GM12878 (cell line): ENCODE measurements at places on chromosomes 3 and 15.

DNA sequence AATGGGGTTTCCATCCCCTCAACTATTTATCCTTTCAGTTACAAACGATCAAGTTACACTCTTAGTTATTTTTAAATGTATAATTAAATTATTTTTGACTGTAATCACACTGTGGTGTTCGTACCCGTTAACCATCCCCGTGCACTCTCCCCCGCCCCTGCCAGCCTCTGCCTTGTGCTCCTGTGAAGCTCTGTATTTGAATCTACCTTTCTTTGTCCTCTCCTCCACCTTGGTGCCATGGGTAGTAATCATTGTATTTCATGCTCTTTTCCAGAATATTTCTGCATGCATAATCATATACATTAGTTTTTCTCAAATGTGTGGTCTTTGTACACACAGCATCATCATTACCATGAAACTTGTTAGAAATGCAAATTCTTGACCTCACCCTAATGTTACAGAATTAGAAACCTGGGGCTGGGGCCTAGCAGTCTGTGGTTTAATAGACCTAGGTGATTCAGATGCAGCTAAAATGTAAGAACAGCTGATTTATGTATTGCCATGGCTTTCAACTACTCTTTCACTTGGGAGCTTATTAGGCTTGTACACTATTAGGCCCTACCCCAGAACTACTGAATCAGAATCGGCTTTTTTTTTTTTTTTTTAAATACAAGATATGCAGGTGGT, 91.5 kb downstream of the STT3B start:
- peak; percentile 20 for DNase-seq

DNA sequence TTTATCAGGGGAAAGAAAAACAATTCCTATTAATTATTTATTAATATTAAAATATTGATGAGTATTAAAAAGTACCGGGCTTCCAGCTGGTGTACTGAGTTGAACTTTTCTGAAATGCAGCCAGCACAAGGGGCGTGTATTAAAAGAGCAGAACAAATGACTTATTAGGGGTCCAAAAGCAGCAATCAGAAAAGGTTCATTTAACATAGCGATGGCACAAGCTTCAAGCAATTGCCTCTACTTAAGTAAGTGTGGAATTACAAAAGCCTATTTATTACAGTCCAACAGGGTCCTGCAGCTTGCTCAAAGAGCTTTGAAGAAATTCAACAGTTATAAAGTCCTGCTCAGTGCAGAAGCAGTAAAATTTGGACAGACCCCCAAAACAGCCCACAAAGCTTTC, 285.6 kb downstream of the EPHA3 start:
- no peak for DNase-seq

GRCh38 chr15:46413799-46414198, 779.0 kb downstream of the SQOR start:
- no peak for DNase-seq

DNA sequence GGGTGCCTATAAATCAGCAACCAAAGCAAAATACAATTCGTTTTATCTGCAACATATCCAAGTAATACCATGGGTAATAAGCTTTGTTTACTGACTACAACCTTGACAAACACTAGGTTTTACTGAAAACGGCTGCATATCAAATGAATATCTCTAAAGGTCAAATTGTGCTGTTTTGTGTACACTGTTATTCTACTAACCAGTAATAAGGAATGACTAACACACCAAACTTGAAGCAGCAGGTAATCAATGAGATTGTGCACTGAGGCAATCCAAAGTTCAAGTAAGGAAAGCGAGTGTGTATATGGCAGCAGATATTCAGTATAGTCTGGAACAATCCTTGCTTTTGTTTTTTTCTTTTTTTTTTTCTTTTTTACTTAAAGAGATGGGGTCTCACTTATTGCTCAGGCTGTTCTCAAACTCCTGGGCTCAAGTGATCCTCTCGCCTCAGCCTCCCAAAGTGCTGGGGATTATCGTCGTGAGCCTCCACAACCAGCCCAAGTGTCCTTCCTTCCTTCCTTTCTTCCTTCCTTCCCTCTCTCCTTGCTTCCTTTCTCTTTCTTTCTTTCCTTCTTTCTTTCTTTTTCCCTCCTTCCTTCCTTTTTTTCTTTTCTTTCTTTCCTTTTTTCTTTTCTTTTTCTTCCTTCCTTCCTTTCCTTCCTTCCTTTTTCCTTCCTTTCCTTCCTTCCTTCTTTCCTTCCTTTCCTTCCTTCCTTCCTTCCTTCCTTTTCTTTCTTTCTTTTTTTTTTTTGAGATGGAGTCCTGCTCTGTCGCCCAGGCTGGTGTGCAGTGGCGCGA, 34.9 kb downstream of the AP3S2 start:
- no peak for DNase-seq

DNA sequence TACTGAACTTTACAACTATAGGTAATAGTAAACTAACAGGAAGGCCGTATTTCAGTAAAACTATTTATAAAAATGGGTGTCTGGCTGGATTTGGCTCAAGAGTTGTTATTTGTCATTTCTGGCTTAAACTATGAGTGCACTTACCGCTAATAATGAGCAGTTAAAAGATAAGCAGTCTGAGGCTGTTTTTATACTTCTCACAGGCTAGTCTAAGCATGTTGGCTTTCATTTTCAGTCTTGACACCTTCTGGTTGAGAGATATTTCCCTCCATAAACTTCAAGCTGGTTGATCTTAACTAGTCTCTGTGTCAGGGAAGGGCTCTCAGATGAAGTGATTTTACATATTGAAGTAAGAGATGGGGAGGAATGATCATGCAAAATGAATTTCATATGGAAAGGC, 96.1 kb downstream of the RSRC1 start:
- peak; percentile 17 for DNase-seq

DNA sequence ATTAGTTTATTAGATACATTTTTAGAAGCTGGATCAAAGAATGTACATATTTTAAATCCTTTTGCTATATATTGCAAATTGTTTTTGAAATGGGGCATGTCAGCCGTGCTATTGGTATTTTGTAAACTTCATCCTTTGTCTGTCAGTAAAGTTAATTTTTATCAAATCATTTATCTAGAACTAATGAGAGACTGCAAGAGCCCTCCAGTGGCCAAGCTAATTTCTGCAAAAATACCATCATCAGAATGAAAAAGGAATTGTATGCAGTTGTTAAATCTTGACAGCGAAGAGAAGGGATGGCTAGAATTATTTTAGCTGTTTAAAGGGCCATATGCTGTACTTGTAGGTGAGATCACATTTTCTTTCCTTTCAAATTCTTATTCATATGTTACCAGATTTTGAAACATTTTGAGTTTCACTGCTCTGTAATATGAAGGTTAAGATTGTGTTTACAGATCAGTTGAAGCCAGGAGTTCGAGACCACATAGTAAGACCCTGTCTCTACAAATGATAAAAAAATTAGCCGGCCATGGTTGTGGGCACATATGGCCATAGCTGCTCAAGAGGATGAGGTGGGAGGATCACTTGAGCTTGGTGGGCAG, 8.1 kb upstream of the CLDN11 start:
- DNase-seq = no peak

- DNase-seq = no peak
These were observed 42.7 kb upstream of the TOP2B start for GRCh38 chr3:25707268-25707926.

DNA sequence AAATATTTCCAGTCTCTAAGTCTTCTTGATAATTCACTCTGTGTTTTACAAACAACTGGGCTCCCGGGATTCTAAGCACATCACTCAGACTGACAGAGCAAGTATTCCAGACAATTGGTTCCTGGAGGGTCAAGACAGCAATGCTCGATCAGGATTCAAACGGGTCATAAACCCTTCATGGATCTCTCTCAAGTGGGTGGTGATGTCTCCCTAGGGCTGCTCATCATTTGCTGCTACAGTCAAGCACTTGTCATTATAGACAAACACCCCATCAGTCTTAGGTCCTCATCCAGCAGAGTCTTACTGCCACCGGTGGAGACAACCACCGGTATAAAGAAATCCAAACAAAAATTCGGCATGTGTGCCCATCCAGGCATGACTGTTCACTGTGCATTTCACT, 921.1 kb downstream of the FHIT start:
- no peak for DNase-seq

DNA sequence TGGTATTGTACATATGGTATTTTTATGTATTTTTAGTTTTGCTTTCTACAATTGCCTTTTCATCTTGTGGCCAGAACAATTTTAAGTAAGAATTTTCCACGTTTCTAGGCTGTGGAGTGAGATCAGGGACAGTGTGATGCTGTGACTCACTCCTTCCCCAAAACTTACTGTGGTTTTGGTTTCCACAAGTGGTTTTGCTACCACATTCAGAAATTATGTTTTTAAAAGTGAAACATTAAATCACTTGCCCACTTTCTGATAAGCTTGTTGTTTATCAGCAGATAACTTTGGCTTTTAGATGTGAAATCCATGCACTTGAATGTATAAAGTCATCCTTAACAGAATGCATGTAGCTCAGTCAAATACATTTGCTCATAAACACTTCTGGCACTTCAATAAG, 192.2 kb upstream of the THRB start:
- DNase-seq = no peak
